ENCODE measurements at places on chromosomes 7 and 10. TPM values are rescaled to one million over a fixed set of nuclear protein-coding genes. Genes with fewer than 3 reads are reported as not detected.

LOXL4 gene
- total RNA-seq, result 1.9 TPM

SFMBT2 gene
- 5.5 TPM for total RNA-seq

ICA1 gene
- 43.4 TPM for total RNA-seq

WAC gene
- 106 TPM for total RNA-seq

POLD2 gene
- total RNA-seq, result 61.4 TPM

C10orf95 gene
- total RNA-seq, result 7.1 TPM

CLDN3 gene
- 8.8 TPM for total RNA-seq

UFSP1 gene
- total RNA-seq, result 1.7 TPM

HOXA9 gene
- 26.7 TPM for total RNA-seq

LIPF gene
- not detected for total RNA-seq

FKBP9 gene
- 79.7 TPM for total RNA-seq

SGCE gene
- 20.0 TPM for total RNA-seq

TAS2R41 gene
- total RNA-seq, result not detected

DNA sequence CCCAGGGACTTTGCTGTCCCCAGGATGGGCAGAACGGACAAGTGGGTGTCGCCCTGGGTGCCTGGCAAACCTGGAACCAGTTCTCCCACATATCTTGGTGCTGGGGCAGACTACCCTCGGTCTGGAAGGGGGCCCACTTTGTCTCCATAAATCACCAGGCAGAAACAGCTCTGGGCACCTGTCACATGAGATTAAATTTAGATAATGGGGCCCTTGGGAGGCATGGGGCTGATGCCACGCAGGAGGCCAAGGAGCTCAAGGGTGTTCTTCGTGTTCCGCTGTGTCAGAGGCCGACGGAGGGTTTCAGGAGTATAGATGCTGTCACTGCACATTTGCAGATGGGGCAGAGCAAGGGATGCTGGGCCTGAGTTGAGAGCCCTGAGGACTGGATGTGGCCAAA is 72.7 kb downstream of the TMEM130 start:
- no peak for DNase-seq

DNA sequence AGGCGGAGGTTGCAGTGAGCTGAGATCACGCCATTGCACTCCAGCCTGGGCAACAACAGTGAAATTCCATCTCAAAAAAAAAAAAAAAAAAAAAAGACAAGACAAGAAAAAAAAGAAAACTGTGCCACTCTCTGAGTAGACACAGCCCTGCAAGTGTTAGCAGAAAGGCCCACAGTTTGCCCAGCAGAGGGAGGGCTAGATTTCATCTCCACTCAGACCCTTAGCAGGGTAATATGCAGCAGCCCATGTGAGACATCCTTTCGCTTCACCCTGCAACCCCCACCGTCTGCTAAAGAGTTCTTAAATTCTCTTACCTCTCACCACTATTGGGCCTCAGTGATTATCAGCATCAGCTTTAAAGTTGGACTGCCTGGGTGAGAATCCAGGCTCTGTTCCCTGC is 38.2 kb downstream of the CTNNA3 start:
- no peak for DNase-seq

GRCh38 chr10:4450169-4450568 is 375.8 kb upstream of the AKR1E2 start:
- DNase-seq, result no peak

DNA sequence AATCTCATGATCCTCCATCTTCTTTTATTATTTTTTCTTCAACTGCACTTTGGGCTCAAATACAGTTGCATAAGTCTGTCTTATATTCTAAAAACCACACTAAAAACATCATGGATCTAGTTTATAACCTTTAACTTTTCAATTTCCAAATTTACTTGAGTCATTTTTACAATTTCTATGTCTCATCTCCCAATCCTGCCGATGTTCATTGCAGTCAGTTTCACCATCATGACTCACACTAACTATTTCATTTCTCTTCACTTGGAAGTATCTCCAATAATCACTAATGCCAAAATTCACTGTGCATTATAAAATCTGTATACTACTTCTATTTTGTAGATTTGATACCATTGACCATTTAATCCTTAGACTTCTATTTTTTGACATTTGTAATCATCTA is 806.9 kb upstream of the SORCS1 start:
- no peak for DNase-seq

- DNase-seq, result no peak
Observed at GRCh38 chr7:77687100-77687746, 9.0 kb upstream of the RSBN1L start.

DNA sequence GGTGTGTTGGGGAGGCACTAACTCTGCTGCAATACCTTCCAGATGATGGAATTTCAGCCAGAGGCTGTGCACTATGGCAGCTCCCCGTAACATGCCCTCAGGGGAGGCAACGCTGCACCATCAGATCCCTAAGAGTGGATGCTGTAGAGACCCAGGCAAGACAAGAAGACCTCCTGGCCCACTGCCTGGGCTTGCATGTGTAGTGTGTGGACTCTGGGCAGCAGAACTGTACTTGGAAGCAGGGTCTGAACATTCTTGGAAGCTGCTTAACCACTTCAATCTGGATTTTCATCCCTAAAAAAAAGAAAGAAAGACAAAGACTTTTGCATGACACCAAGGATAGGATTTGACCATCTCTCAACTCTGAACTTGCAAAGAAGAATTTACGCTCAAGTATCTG is 297.5 kb upstream of the NRP1 start:
- DNase-seq, result no peak

DNA sequence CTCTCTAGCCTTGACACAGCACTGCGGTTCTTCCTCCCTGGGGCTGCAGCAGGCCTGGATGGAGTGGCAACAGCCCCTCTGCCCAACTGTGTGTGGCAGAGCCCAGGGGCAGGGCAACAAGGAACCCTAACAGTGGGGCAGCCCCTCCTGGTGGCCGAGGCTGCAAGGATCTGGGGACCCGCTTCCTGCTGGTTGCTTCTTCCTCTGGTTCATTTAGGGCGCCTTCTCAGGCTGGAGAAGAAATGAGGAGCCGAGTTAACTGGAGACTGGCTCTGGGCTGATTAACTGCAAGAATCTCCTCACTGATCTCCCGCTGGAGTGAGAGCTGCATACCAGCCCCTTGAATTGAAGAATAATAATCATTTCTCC is 80.1 kb upstream of the EMX2 start:
- no peak for DNase-seq

DNA sequence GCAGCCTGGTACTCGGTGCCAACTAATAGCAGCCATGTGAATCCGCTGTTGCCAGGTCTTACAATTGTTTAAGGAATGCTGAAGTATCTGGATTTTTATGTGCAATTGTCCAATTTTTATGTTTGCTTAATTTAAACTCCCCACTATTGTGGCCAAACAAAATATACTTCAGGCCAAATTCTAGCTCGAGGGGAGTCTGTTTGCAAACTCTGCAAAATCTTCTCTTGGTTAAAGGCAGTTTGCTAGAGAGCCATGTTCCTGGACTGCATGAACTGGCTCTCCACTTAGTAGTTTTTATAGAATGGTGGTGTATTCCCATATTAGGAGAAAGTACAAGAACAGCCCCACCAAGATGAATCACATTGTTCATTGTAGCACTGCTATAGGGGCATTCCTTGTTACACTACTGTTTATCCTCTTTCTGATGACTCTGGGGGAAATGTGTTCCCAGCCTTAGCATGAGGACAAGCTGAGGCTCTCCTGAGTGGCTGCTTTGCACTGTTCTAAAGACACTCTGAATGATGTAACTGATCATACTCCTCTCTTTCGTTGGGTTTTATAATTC is 178.0 kb upstream of the GLI3 start:
- DNase-seq, result no peak

DNA sequence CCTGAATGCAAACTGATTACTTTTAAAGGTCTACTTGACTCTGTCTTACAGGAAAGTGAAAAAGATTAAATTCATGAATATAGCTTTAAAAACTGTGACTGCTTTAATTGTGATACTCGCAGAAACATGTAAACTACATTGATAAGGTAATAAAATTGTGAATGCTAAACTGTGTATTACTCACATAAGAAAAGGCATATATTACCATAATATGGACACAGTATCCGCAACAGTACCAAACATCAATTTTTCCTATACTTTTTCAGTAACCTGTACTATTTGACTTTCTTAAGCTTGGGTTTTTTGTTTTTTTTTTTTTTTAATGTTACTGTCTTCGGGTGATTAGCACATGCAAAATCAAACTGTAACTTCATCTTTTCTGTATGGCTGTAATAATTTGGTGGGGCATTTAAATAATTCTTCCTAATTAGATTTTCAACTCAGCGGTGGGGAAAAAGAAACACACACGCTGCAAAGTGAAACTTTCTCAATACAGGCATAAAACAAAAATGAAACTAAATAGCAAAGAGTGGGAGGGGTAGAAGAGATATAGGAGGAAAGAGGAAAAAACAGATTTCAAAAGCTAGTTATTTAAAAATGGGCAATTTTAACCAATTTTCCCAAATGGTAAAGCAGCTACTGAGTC is 23.2 kb downstream of the NT5C3A start:
- DNase-seq, result no peak

- no peak for DNase-seq
Observed at GRCh38 chr10:130141460-130141859, 5.3 kb downstream of the GLRX3 start.

DNA sequence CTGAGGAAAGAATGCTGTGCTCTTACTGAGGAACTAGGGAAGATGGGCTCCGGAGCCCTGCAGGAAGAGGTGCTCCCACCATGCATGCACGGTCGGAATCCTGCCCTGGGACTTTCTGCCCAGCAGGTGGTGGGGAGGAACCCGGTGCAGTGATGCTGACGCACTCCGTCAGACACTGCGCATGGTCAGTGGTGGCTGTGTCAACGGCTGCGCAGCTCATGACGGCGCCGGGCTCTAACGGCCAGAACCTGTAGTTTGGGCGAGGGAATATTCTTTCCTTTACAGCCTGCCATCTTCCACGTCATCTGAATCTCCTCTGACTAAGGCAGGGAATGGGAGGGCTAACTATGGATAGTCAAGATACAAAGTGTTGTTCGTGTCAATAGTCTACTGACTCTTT is 189.2 kb upstream of the MGMT start:
- no peak for DNase-seq

- no peak for DNase-seq
Observed at GRCh38 chr10:124693801-124694416, 50.3 kb downstream of the FAM53B start.

- no peak for DNase-seq
Observed at GRCh38 chr7:15397922-15398760, 163.7 kb downstream of the AGMO start.

GRCh38 chr10:43252166-43252782 is 14.6 kb downstream of the RASGEF1A start:
- DNase-seq, result peak; percentile 74

- no peak for DNase-seq
Observed at GRCh38 chr7:107746006-107746405, 2.1 kb downstream of the CBLL1 start.

- no peak for DNase-seq
Observed at GRCh38 chr10:72757732-72758131, 65.8 kb downstream of the MCU start.

GRCh38 chr7:131404226-131404911 is 76.7 kb downstream of the MKLN1 start:
- no peak for DNase-seq

DNA sequence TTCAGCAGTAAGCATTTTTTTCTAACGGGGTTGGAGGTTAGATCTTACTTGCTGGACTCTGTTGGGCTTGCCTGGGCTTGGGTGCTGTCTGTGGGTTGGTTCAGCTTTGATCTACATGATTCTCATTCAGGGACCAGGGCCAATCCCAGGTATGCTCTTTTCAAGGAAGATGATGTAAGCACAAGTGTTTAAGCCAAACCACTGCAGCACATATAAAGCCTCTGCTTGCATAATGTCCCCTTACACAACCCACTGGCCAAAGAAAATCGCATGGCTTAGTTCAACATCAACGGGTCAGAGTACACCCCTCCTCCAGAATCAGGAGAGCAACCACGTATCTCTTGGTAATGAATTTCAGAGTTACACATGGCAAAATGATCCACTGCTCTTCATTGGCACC is 83.9 kb downstream of the DNAJB9 start:
- no peak for DNase-seq

DNA sequence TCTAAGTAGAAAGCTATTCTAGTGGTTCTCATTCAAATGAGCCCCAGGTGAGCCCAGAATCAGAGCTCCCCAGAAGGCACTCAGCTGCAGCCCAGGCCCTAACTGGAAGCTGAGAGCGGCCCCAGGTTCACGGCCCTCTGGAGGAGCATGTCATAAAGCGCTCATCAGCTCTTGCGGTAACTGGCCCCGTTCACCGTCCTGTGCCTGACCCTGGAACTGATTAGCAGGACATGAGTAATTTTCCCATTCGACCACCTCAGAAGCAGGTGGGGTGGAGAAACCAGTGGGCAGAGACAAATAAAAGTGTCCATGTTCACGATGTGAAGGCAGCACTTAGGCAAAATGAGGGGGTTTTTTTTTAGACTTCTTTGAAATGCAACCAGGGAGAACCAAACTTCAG is 136.1 kb upstream of the LYZL2 start:
- no peak for DNase-seq

DNA sequence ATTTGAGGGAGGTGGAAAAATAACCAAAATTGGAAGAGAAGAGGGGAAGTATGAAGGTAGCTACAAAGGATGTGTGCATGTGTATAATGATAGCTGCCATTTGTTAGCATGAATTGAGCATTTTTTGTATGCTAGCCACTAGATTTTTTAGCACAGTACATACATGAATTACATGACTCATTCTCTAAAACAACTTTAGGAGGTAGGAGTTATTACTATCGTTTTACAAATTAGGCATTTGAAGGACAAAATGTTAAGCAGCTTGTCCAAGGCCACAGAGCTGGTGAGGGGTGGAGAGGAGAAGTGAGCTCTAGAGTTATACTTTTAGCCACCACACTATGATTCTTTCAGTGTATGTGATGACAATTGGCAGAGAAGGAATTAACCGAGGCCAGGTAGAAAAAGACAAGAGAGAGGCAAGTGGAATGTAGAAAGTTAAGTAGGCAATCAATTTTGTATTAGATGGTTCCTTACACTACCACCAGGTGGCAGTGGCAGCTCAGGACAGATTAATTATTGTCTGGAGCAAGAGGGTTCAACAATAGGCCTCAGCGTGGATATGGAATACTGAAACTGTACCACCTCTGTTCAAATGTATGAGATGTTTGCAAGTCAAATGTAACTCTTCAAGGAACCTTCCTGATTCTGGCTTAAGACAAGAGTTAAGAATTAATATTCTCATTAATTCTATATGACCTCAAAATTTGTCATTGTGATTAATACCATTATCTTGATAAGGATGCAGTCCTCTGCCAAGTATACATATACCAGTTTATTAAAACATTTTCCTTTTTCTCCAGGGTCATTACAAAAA is 128.0 kb downstream of the MBL2 start:
- DNase-seq, result no peak

DNA sequence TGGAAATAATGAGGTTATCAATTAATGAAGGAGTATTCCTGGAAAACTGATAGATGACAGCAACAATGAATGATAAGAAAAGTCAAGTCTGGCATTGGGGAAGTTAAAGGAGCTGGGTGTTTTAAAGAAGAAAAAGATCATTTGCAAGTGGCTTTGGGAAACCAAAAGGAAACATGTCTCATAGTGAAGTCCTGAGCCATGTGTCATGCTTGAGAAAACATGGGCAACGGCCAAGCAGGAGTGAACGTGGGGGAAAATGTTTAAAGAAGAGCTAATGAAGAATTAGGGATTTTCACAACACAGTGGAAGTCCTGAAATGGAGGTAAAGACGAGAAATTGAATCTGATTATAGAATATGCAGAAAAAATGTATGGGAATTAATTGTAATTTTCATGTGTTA is 1383.2 kb upstream of the CELF2 start:
- DNase-seq, result no peak
